Midbrain (tissue), 1 donor: ENCODE measurements at places on chromosomes 3 and 15.

- no peak for DNase-seq
Measured at GRCh38 chr3:106860182-106860581, 517.1 kb upstream of the CCDC54 start.

DNA sequence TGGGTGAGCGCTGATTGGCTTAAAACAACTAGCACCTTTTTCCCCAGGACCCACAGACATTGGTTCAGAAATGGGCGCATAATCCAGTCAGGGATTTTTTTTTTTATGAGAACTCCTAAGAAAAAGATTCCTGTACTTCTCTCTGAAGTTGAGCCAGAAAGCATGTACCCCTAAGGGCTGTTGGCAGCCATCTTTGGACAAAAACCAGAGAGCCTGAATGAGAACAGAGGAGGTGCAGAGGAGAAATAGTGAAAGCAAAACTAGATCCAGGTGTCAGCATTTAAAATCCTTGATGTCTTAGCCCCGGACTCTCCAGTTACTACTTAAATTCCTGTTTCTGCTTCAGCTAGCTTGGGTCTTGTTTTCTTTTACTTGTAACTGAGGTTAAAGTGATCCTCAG, 1.9 kb upstream of the SLC27A2 start:
- DNase-seq = no peak

GRCh38 chr15:77144026-77144425, 73.1 kb upstream of the TSPAN3 start:
- DNase-seq = no peak

DNA sequence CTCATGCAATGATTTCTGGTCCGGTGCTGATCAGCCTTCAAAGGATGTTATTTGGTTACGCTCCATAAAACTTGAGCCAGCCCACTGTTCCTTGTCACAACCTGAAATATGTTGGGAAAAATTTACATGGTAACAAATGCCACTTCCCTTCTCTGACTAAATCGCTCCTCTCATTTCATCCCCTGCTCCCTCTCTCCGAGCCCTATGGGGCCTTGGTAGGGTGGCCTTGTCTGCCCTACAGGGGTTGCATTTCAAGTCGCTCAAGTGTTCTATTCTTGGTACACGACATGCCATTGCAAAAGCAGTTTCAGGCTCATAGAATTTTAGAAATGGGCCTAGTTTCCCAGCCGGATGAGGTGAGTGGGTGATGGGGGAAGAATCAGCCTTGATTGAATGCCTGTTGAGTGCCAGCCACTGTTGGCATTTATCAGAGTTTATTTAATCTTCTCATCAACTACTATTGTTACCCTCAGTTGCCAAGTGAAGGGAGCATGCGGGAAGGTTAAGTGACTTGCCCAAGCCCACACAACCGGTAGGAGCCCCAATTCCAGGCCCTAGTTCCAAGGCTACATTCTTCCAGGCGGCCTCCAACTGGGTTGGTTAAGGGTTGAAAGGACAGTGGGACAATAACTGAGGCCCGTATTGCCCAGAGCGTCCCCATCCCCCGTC, 961 bp upstream of the ABHD2 start:
- DNase-seq = no peak

DNA sequence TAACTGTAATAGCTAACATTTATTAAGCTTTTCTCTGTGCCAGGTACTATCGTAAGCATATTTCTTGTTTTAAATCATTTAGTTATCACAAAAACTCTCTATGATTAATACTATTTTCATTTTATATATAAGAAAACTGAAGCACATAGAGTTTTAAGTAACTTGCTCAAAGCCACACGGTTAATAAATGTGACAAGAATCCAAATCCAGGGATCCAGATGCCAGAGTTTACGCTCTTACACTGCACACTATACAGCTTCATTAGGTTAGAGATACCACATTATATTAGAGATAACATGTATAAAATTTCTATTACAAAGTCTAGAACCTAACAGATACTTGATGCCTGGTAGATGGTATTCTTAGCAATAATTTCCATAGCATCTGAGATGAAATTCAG, 265.2 kb downstream of the SHOX2 start:
- DNase-seq = no peak

DNA sequence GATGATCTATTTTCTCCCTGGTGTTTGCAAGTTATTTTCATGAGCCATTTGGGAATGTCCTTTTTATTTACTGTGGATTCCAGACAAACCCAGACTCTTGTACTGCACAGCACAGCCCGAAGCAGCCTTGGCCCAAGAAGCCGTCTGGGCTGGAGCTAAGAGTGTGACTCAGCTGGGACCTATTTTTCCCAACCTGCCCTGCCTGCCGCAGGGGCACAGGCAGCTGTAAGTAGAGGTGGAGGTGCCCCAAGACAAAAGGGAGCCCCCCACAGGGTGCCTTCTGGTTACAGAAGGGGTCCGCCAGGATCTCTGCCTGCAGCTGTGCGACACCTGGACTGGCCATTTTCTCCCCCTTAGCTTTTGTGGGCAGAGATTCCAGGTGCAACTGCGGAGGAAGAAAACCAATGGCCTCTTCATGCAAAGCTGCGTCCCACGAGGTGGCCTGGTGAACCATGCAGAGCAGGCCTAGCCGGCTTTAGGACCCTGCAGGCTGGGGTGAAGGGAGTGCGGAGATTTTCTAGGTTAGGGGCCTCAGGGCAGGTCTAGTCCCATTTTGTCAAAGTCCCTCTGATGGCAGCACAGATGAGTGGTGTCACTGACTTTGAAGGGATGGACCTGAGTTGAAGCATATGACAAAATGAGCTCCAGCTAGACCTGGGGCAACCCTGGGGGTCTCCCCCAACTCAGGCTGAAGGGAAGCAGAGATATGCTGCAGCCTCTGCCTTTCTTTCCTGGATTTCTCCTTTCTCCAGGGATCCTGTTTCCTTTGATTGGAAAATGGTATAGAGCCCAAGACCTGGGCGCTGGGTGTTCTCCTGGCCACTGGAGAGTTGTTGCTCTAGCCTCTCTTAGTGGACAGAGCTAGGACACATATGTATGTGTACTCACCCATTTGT, 131.2 kb downstream of the KLF13 start:
- no peak for DNase-seq

DNA sequence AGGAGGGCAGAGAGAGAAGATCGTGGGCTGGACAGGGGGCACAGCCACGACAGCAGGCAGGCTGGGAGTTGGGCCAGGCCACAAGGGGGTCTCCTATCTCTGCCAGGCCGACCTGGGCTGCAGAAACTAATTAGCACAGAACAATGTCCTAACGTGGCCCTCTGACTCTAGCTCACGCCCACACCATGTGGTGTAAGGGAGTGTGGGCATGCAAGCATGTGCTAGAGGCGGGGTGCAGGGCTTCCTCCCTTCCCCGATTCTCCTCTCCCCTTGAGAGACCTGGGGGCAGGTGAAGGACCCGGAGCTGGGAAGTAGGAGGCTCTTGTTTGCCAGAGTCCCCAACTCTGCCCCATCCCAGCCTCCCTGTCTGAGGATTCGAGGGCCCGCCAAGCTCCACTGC, 65.5 kb downstream of the LINGO1 start:
- DNase-seq = no peak

GRCh38 chr3:10149226-10149625, 7.6 kb downstream of the VHL start:
- DNase-seq = no peak
